CD8-positive, alpha-beta memory T cell (primary cell): ENCODE measurements at places on chromosomes 11 and 22. TPM values are rescaled to one million over a fixed set of nuclear protein-coding genes. Genes with fewer than 3 reads are reported as not detected.

- DNase-seq, result no peak
These were observed 1.8 kb downstream of the C11orf86 start for GRCh38 chr11:66976925-66977324.

GRCh38 chr11:8593455-8593854 lies 573 bp downstream of the STK33 start:
- no peak for DNase-seq

DNA sequence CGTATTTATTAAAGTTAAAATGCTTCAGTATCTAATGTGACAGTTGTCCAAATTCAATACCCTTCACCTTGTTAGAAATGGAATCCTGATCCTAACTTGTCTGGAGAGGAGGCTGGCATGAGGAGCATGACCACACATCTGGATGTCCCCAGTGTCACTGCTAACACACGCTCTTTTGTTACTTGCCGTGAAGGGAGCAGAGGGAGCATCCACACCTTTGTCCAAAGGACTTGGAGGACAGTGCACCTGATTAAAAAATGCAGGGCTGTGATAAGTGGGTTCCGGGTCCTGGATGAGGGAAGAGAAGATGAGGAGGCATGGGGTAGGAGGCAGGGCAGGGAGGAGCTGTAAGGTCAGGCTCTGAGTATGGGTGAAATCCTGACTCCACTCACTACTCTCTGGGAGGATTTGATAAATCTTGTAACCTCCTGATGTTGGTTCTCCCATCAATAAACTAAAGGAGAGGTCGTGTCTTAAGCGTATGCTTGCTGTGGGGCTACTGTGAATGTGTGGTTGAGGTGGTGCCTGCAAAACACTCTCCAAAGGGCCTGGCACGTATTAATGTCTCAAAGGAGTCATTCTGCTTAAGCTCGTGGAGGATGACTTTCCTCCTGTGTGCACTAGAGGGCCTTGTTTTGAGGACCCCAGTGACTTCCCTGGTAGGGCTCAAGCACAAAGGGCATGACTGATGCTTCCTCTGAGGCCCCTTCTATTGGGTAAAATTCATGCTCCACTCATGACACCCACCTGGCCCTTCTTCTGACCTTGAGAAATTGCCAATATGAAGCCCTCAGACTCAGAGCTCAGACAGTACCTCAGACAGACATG lies 16.8 kb upstream of the IGLL5 start:
- no peak for DNase-seq

- no peak for DNase-seq
These were observed 12.3 kb downstream of the GLB1L3 start for GRCh38 chr11:134288486-134288885.

- no peak for DNase-seq
These were observed 9.7 kb upstream of the THY1 start for GRCh38 chr11:119432484-119433357.

DNA sequence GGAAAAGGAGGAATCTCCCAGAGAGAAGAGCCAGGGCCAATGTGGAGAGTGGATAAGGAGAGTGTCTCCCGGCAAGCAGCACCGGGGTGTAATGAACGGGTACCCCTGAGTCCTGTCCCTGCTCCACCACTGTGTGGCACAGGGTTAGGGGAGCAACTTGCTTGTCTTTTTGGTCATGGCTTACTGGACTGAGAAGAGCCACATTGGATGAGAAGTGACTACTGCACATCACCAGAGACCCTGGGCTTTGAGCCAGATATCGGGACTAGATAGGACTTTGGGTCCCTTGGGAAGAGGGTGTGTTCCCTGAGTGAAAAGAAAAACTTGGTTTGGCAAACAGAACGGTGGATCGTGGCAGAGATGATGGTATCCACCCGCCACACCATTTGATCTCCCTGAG lies 24.6 kb downstream of the SDHAF2 start:
- DNase-seq, result no peak

OR8U1 gene
- total RNA-seq, result not detected

BDNF gene
- not detected for total RNA-seq

KCNA4 gene
- total RNA-seq, result not detected
